ENCODE measurements at places on chromosomes 1 and 21.

- no peak for DNase-seq
Observed at GRCh38 chr21:46009951-46010705, 28.6 kb downstream of the COL6A1 start.

DNA sequence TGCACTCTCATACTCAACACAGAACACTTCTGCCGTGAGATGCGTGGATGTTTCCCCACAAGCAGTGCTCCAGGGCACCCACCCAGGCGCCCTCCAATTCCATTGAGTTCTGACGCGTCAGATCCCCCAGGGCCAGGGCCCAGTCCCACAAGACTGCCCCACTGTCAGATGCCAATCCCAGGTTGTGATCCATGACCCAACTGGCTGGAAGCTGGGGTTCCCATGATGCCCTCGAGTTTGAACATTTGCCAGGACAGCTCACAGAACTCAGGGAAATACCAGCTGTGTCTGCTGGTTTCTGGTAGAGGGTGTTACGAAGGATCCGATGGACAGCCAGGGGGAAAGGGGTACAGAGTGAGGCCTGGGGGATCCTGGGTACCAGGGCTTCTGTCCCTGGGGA is 58.4 kb downstream of the AGPAT3 start:
- DNase-seq: no peak

DNA sequence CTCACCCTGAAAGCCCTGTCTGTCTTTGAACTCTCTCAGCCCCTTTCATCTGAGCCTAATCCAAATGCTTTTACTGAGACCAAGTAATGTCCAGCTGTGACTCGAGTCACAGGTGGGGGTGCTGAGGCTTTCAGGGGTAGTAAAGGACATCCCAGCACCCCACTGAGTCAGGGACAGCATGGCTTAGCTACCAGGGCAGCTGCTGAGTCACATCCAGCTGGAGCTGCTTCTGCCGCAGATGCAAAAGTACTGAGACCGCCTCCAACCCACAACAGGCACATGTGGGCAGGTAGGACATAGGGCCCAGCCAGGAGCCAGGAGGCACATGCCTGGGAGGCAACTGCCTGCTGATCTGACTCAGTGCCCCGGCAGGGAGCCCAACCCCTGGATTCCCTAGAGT is 6.7 kb upstream of the VSIG8 start:
- DNase-seq: peak; percentile 44

DNA sequence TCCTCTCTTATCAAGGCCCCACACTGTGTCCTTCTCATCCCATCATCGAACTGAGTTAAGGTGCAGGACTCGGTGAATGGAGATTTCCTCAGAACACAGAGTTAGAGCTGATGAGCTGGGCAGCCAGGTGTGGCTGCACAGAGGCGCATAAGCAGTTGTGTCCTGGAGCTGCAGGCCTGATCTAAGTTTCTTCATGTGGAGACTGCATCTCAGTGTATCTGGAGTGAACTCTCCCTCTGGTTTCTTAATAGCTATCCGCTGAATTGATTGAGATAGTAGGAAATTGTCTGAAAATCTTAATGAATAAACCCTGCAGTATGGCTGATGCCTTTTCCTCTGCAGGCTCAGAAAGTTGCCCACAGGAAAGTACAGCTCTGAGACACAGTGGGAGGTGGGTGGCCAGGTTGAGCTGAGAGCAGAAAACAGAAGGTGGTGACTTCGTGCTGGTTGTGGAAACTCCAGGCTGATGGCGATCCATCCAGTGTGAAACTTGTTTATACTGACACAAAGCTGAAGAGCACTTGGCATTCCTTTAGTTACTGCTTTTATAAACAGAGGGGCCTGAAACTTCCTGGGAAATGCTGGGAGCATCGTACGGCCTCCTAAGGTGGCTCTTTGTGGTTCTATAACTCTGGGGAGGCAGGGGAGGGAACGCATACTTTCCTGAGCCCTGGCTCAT is 67.4 kb upstream of the F3 start:
- DNase-seq: no peak

GRCh38 chr1:241849345-241849695 is 1.3 kb downstream of the EXO1 start:
- peak; percentile 38 for DNase-seq

- DNase-seq: no peak
Observed at GRCh38 chr1:30952098-30952497, 43.5 kb upstream of the SDC3 start.

DNA sequence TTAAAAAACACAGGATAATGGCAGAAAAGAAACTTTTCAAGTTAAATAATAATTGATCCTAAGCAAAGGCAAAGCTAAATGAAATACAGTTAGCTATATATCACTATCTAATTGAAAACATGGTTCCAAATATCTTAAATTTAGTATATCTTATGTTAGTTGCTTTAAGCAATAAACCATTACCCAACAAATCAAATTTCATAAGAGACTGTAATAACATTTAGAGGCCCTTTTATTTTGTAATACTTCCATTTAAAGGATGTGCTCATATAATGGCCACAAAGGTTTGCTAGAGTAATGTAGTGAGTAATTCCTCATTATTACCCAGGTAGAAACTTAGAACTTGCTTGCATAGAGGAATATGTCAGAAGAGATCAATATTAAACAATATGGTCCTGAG is 32.3 kb downstream of the RPL5 start:
- no peak for DNase-seq

- no peak for DNase-seq
Observed at GRCh38 chr21:24027396-24027795, 1579.9 kb downstream of the MRPL39 start.

GRCh38 chr1:147202576-147202975 is 22.6 kb downstream of the FMO5 start:
- no peak for DNase-seq

DNA sequence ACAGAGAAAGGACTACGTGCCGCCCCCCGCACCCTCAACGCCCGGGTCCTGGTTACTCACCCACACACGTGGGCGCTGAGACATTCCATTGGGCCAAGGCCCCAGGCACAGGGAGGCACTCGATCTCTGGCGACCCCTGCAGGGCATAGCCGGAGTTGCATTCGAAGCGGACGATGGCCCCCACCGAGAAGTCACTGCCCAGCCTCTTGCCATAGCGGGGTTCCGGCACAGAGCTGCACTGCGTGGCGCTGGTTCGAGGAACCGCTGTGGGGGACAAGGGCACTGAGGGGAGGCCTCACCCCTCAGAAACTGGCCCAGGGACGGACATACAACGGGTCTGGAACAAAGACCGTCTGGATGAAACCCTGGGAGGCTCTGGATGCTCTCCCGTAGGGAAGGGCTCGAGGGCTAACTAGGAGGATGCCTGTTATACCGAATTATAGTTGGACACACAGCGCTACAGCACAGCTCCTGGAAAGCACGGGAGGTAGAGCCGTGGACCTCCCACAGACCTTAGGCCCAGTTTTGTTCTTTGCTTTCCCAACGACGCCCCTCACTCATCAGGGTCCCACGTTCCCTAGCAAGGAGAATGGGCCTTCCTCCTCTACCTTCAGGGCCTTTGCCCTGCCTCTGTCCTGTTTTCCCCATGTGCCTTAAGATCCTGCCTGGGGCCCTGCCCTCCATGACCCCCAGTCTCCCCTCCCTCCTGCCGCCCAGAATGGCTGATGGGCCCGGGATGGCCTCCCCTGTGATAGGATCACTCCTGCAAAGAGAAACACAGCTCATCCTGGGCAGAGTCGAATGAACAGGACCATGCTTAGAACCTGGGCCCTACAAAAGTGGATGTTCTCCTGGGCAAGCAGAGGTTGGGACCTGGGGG is 152.8 kb downstream of the ZSCAN20 start:
- DNase-seq: no peak

DNA sequence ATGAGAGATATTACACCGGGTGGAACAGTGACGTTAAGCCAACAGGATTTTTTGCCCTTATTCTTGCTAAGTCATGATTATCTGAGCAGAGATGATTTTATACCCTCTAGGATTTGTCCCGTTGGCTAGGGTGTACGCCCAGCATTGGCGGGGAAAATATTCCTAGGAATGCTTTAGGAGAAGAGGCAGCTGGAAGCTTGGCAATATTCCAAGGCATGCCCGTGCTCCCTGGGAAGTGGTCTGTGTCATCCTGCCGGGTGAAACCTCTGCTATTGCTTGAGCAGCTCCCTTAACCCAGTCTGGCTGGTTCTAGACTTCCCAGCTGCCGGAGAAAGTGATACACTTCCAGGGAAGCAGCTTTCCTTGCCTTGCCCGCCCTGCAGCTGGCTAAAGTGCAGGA is 16.2 kb downstream of the CHRNB2 start:
- no peak for DNase-seq

- no peak for DNase-seq
Observed at GRCh38 chr1:7345516-7345915, 425.6 kb upstream of the VAMP3 start.
